Right cardiac atrium (tissue), 5 donors: ENCODE measurements at places on chromosomes 1 and 21. TPM values are rescaled to one million over a fixed set of nuclear protein-coding genes. Genes with fewer than 3 reads are reported as not detected.

DNA sequence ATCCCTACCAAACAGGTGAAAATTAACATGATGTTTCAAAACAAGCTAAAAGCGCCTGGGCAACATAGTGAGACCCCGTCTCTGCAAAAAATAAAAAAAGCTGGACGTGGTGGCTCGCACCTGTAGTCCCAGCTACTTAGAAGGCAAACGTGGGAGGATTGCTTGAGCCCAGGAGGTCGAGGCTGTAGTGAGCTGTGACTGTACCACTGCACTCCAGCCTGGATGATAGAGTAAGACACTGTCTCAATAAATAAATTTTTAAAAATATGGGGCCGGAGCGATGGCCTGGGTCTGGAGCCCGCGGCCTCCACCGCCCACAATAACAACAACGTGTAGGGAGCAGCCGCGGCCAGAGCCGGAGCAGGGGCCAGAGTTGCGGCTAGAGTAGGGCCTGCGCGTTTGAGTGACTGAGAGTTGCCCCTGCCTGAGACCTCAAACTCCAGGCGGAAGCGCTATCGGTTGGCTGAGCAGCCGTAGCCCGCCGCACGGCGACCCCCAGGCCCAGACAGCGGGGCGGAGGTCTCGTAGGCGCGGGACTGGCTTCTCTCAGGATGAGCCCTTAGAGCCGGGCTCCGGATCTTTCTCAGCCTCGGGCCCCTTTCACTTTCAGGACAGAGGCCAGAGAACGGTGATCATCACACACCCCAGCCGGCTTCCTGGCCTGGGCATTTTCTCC lies 41.4 kb downstream of the ZMYM1 start:
- DNase-seq = peak; percentile 23

The C4BPA gene
- polyA plus RNA-seq = not detected

- DNase-seq = peak; percentile 31
These were observed 1.3 kb downstream of the CERS2 start for GRCh38 chr1:150973258-150973835.

GRCh38 chr1:218482683-218483082 lies 137.5 kb downstream of the TGFB2 start:
- no peak for DNase-seq

The NUP210L gene
- not detected for polyA plus RNA-seq

GRCh38 chr1:241823925-241824324 lies 24.1 kb upstream of the EXO1 start:
- DNase-seq = no peak

The PTGS2 gene
- 2.3 TPM for polyA plus RNA-seq

DNA sequence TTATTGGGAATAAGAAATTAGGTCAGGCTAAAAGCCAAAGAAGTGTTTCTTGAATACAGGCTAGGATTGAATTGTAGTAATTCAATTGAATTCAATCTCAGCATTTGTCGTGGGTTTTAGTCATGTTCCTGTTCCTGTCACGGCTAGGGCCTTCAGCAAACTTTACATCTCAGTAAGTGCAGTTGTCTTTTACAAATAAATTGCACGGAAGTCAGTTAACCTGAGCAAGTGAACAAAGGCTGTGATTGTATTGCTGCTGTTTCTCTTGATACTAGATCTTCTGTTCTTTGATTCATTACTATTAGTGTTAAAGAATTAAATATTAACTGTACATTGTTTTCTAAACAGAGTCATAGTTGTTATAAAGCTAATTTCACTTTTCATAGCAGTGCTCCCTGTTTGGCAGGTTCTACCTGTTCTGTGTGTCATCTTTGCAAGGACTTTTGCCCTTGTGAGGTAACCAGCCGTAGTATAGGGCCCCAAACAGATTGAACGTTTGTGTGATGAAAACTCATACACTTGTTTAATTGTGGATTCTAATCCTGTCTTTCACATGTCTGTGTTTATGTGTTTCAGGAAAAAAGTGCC lies 164.4 kb downstream of the EDEM3 start:
- no peak for DNase-seq

The SERTAD4 gene
- polyA plus RNA-seq = 1.9 TPM

GRCh38 chr21:36850372-36850771 lies 116.1 kb downstream of the HLCS start:
- no peak for DNase-seq

The GUCA2B gene
- polyA plus RNA-seq = not detected

DNA sequence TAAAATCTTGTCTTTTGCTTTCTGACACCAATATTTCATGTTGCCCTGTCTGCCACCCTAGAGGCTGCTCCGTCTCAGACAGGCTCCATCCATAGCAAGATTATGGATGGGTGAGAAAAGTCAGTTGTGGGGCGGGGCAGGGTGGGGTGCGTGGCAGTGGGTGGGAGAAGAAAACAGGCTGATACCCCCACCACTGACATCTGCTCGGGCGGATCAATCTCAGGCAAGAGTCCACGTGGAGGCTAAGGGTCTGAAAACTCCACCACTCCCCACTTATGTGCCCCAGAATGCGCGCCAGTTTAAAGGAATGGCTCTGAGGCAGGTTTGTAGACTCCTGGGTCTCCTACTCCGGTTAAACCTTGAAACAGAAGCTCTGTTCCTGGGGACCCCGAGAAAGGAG lies 101.5 kb downstream of the HLCS start:
- DNase-seq = no peak

The PDPN gene
- polyA plus RNA-seq = 11.7 TPM

The CD48 gene
- polyA plus RNA-seq = 0.93 TPM

The AZIN2 gene
- polyA plus RNA-seq = 2.4 TPM

- no peak for DNase-seq
These were observed 74.4 kb upstream of the SDC3 start for GRCh38 chr1:30982937-30983336.

The ZNF697 gene
- 4.3 TPM for polyA plus RNA-seq

GRCh38 chr1:23417570-23417969 lies 7.0 kb downstream of the TCEA3 start:
- no peak for DNase-seq

GRCh38 chr1:11838349-11839272 lies 9.0 kb downstream of the NPPA start:
- DNase-seq = peak; percentile 91

GRCh38 chr1:3577300-3577699 lies 34.0 kb downstream of the MEGF6 start:
- DNase-seq = no peak

The HSD3B2 gene
- not detected for polyA plus RNA-seq

The S100A3 gene
- polyA plus RNA-seq = 1.6 TPM

DNA sequence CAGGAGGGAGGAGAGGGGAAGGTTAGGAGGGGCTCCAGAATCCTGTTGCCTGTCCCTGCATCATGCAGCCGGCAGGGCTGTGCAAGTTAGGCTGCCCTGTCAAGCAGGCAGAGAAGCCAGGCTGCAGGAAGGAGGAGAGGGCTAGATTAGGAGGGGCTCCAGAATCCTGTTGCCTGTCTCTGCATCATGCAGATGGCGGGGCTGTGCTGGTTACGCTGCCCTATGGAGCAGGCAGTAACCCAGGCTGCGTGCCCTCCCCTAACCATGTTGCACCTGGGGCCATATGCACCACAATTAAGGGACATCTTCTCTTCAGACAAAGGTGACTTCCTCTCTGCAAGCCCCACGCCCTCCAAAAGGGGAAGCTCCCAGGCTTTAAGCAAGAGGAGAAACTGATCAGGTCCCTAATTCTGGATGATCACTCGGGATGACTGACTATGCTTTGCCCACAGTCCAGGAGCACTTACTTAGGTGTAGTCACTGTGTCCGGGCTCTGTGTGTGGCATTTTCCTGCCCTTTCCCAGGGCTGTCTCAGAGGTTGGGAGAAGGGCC lies 457.4 kb downstream of the SETD4 start:
- no peak for DNase-seq

The MPZ gene
- 23.2 TPM for polyA plus RNA-seq

The DISP3 gene
- 0.02 TPM for polyA plus RNA-seq

The ERG gene
- 6.6 TPM for polyA plus RNA-seq

GRCh38 chr1:46215504-46215903 lies 12.4 kb downstream of the LURAP1 start:
- DNase-seq = no peak

GRCh38 chr1:17342014-17342441 lies 30.0 kb upstream of the PADI6 start:
- peak; percentile 43 for DNase-seq

The OR2L3 gene
- polyA plus RNA-seq = not detected

- DNase-seq = no peak
These were observed 4.1 kb downstream of the SEMA4A start for GRCh38 chr1:156157506-156157905.

DNA sequence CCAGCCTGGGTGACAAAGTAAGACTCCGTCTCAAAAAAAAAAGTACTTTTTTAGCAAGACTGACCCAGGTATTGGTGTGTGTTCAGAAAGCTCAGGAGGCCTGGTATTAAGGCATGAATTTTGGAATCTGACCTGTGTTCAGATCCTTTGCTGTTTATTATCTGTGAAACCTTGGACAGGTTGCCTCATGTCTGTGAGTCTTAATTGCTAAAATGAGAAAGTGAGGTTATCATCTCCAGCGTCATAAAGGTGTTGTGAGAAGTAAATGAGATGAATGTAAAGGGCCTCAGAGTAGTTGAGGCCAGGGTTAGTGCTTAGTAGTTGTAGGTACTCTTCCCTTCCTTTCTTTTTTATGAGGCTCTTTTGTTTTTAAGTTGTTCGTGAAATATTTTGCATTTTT lies 2.8 kb downstream of the C1orf50 start:
- no peak for DNase-seq

GRCh38 chr1:36656271-36656670 lies 173.6 kb upstream of the CSF3R start:
- DNase-seq = no peak

DNA sequence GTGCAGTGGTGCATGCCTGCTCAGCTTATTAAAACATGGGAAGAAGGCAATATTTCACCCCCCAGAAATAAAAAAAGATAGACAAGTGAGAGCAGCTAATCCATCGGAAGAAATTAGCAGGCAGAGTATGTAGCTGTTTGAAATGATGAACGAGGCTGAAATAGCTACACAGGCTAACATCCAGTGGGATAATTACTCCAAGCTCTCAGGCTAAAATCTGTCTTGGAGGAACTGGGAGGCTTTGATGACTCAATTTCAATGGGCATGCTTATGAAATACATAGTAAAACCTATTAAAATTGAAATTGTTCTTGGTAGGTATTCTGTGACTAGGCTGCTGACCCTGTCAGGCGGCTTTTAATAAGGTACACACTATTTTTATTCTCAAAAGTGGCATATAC lies 84.1 kb upstream of the RRP15 start:
- DNase-seq = no peak

DNA sequence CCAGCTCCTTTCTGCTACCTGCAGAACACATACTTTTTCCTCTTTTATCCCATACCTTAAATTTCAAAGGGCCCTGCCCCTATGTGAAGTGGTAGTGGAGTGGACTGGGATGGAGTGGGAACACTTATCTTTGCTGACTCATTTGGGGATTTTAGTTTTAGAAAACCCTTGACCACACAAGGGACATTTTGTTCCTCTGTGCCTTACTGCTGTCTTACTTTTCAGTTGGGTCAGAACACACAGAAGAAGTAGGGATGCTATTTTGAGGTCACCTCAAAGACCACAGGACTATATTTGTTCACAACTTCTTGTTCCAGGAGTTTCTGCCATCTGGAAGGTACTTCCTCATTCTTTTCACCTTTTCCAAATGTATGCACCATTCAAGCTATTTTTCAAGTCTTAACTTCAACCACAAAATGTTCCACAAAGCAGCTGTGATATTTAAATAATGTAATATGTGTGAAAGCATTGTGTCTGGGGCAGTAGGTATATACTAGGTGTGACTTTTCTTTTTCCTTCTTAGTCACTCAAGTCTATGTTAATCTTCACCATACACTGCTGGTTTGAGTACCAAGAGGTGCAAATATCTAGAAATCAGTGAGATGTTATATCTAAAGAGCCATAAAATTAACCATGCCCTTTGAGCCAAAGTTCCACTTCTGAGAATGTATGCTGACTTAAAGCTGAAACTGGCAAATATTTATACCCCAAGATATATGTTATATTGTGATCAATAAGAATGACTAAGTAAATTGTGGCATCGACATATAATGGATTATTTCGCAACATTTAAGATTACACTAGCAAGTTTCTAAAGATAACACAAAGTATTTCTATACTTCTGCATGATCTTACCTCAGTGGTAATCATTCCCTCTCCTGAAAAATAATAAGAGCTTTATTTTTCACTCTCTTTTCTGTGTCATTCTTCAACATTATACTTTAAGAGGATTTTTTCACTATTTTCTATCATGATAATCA lies 308.5 kb downstream of the MRPL39 start:
- no peak for DNase-seq

DNA sequence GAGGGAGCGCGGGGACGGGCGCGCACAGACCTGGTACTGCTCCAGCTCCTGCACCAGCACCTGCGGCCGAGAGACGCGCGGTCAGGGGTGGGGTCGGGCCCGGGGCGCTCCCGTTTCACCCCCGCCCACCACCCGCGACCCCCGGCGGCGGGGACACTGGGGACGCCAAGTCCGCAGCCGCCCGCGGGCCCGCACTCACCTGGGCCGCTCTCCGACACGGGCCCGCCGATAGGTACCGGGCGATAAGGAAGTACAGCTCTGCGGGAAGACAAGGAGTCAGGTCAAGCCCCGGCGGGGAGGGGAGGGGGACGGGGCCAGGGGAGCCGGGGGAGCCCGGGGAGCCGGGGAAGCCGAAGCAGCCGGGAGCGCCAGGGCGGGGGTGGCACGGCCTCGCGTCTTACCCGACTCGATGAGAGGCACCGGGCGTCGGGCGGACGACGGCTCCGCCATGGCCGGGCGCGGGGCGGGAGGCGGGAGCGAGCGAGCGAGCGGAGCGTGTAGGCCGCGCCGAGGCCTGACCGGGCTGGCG lies 326 bp downstream of the BRWD1 start:
- DNase-seq = peak; percentile 76

DNA sequence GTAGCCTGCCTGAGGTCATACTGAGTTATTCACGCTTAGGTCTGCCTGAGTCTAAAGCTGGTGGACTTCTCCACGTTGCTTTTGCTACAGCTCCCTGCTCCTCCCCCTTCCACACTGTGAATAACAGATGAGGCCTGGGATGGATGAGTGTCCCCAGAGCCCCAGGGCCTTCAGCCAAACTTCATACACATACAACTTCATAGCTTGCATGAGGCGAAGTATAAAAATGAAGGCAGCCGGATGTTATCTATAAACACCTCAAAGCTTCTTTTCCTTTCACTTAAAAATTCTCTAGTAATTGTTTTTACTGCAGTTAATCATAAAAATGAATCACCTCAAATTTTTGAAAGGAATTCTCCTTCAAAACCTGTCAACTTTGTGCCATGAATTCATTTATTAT lies 70.2 kb downstream of the DAB1 start:
- DNase-seq = no peak

The S100A7A gene
- not detected for polyA plus RNA-seq

The SYT14 gene
- under 0.01 TPM for polyA plus RNA-seq

DNA sequence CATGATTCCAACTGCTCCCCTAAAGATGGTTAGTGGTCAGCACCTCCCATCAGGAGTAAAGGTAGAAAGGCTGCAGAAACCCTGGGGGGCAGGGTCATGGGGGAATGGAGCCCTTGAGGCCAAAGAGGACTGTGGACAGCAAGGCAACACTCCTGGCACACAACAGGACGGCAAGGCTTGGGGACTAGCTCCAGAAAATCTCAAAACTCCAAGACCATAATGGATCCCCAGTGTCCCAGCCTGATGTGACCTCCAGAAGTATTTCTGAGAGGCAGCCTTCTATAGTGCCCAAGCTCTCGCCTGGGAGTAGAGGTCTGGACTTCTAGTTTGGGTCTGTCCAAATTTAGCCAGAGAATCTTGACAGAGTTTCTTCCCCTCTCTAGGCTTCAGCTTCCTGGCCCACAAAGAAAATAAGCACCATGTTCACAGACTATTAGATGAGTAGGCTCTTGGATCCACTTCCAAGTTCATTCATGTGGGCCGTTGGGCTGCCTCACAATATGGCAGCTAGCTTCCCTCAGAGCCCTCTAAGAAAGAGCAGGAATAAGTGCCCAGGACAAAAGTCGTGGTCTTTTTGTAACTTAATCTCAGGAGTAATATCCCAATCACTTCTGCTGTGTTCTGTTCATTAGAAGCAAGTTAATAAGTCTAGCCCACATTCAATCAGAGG lies 6.9 kb downstream of the CD2 start:
- DNase-seq = no peak
